NCI-H2081 (cell line): ENCODE measurements at places on chromosomes 2 and 18.
A peak's percentile ranks its signal among the peaks of the same experiment; 100 is the strongest.

GRCh38 chr2:222485367-222486211, 61.2 kb downstream of the SGPP2 start:
- no peak for DNase-seq

DNA sequence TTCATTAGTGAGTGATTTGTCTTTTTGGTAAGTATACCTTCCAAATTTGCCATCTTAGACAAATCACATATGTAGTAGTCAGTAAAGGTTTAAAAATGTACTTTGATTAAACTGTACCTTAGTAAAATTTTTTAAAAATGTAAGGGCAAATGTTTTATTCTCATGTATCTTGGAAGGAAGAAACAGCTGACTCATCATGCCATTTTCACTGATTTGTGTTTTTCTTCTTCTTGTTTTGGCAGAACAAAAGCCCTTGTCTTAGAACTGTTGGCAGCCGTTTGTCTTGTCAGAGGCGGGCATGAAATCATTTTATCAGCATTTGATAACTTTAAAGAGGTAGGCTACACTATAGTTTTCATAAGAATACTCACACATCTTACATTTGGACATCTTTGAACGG, 136.5 kb downstream of the PRPF40A start:
- no peak for DNase-seq

GRCh38 chr2:151632993-151633565, 101.2 kb downstream of the NEB start:
- no peak for DNase-seq

DNA sequence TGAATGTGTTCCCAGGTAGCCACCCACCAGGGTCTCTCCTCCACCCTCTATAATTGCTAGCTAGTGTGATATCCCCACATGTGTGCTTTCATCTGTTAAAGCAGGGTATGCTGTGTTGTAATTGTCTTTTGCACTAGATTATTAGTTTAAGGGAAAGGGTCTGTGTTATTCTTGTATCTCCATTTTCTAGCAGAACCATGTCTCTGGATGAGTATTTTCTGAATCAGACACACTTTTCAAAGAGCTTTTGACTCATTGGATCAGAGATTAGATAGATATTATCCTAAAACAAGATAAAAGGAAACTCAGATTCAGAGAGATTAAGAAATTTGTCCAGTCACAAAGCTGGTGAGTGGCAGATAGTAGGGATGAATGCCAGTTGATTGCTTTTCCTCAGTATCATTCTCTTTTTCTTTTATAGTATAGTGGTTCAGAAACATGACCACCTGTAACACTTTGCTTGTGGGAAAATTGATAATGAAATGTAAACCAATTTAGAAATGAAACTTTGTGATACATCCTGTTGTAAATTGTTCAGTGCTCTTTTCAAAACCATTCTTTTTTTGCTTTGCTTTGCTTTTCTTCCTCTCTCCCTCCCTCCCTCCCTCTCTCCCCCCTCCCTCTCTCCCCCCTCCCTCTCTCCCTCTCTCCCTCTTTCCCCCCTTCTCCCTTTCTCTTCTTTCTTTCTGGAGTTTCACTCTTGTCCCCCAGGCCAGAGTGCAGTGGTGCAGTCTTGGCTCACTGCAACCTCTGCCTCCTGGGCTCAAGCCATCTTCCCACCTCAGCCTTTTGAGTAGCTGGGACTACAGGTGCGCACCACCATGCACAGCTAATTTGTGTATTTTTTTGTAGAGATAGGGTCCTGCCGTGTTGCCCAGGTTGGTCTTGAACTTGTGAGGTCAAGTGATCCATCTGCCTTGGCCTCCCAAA, 7.4 kb downstream of the MIB1 start:
- peak; percentile 42 for DNase-seq

DNA sequence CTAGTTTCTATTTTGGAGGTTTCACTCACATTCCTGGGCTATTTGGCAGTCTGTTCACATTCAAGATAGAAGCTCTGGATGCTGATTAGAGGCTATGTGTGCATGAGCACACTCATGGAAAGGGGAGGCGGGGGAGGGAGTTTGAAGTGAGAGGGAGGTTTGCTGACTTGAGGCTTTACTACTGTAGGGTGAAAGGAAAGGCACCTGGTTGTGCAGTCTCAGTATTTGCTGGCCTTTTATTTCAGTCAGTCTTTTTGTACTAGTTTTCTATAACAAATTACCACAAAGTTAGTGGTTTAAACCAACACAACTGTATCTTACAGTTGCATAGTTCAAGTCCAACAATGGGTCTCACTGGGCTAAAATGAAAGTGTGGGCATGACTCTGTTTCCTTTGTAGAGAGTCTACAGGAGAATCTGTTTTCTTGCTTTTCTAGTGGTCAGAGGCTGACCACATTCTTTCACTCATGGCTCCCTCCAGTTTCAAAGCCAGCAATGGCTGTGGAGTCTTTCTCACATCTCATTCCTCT, 47.7 kb upstream of the NR4A2 start:
- no peak for DNase-seq
